Esophagus mucosa (tissue), 1 donor: ENCODE measurements at places on chromosomes 5 and 9. TPM values are rescaled to one million over a fixed set of nuclear protein-coding genes. Genes with fewer than 3 reads are reported as not detected.

Gene ASPN
- total RNA-seq = 0.36 TPM

Gene FOXD4L6
- total RNA-seq = not detected

Gene PRDM9
- not detected for total RNA-seq

Gene RAI14
- 9.8 TPM for total RNA-seq

Gene CCDC183
- not detected for total RNA-seq

Gene DCAF10
- 24.4 TPM for total RNA-seq

Gene PCDHA11
- total RNA-seq = not detected

Gene ZNF300
- 3.5 TPM for total RNA-seq

Gene OR13C4
- total RNA-seq = not detected

Gene LRRC19
- 0.08 TPM for total RNA-seq

Gene TAF11L7
- total RNA-seq = not detected

Gene CKMT2
- total RNA-seq = 0.96 TPM

Gene FBXO4
- total RNA-seq = 12.5 TPM

Gene ZSWIM6
- 6.3 TPM for total RNA-seq

Gene KCNV2
- total RNA-seq = not detected

Gene HAPLN1
- total RNA-seq = not detected

Gene TLX3
- total RNA-seq = not detected

Gene MLANA
- not detected for total RNA-seq

Gene PCAT7
- not detected for total RNA-seq

Gene S1PR3
- 2.2 TPM for total RNA-seq

Gene CAMLG
- 15.7 TPM for total RNA-seq

Gene SLC24A2
- total RNA-seq = 0.04 TPM

Gene ADAMTS13
- 0.92 TPM for total RNA-seq

Gene CRAT
- total RNA-seq = 33.4 TPM

Gene IFNK
- total RNA-seq = not detected

Gene BHMT2
- total RNA-seq = 0.72 TPM

Gene GABRA1
- not detected for total RNA-seq

Gene TMEM252
- total RNA-seq = not detected

Gene SPINK5
- total RNA-seq = 509 TPM

Gene SLC27A6
- 1.8 TPM for total RNA-seq

Gene MAP3K1
- total RNA-seq = 15.5 TPM

Gene SPINK4
- total RNA-seq = not detected

Gene SNX24
- total RNA-seq = 31.8 TPM

Gene PTPN3
- total RNA-seq = 11.0 TPM

Gene SLC26A2
- total RNA-seq = 8.9 TPM

Gene SLCO6A1
- not detected for total RNA-seq

Gene STARD4
- total RNA-seq = 18.4 TPM
